ENCODE measurements at places on chromosomes 3 and 15.

- no peak for DNase-seq
Observed at GRCh38 chr15:86062646-86063243, 16.9 kb upstream of the AGBL1 start.

GRCh38 chr3:138297059-138297607, 32.5 kb downstream of the NME9 start:
- no peak for DNase-seq

GRCh38 chr3:26452363-26452762, 170.2 kb upstream of the LRRC3B start:
- no peak for DNase-seq

DNA sequence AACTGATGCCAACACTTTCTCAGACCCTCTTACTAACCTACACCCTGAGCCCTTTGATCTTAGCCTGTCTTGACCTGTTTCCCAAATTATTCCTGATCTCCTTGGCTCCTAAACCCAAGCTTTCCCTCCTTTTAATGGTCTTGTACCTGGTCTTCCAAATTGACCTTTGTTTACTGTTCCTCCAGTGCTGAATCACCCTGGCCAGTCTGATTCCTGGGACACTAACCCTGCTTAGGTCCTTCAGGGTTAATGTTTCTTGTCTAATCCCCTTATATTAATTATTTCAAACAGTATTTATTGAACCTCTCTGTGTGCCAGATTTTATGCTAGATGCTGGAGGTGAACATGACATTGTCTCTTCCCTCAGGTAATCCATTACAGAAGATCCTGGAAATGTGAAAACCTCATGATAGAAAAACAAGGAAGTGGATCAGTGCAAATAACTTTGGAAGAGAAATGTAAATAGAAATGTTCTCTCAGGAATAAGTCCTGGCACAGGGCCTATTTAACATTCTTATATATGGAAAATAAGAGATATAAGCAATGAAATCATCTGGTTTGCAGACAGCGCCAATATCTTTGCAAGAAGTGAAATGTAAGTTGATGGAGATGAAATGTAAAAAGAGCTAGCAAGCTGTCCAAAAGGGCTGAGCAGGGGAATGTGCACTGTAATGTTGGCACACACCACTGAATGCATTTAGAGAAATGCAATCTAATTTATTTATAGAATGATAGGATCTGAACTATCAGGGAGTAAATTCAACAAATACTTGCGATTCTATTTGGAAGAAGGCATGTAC, 20.7 kb downstream of the HGD start:
- DNase-seq: no peak

- no peak for DNase-seq
Observed at GRCh38 chr15:79132770-79133169, 42.2 kb upstream of the RASGRF1 start.

- DNase-seq: no peak
Observed at GRCh38 chr3:184239221-184239620, 9.5 kb downstream of the ALG3 start.

- no peak for DNase-seq
Observed at GRCh38 chr3:37494216-37494615, 319.8 kb upstream of the LRRFIP2 start.

DNA sequence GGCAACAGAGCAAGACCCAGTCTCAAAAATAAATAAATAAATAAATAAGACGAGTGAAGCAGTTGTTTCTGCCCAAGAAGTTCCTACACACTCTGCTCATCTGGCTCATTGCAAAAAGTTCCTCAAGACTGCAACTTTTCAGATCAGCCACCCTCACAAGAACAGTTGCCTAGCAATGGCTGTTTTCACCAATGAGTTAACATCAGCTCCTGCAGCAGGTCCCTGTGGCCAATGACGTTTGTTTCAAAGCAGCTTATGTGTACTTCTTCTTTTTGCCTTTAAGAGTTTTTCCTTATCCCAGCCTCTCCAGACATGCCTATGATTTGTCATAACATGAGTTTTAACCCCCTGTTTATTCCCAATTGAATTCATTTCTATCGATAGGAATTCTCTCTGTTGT, 118.4 kb upstream of the SPRED1 start:
- DNase-seq: no peak

DNA sequence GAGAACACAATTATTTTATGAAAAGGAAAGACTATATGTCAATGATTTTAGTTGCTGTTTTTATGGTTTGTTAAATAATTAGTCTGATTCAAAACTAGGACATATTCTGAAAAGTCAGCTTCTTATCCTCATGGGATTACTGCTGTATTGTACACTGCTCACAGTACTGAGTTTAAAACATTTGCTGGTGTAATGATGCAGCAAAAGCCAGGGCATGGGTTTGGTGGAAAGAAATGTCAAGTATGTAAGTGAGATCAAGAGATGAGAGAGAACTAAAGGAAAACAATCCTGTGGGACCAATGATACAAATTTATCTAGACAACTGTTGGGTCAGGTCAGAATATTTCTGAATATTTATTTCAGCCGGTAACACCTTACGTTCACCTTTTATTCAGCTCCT, 210.1 kb upstream of the ARHGEF26 start:
- DNase-seq: no peak

DNA sequence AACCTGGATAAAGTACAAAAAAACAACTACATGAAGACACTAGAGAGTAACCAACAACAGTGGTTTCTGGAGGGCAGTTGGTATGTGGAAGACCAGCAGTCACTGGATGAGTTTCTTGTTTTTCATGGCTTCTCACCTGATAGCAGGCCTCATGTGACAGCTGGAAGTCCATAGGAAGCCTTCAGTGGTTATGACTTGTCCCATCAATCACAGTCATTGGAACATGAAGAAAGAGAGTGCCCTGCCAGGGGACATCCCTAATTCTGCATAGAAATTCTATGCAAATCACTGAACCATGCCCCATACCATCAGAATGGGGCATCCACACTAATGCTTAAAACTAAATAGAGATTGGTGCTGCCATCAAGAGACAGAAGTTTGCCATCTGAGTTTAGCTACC, 81.6 kb downstream of the AKAP13 start:
- DNase-seq: no peak

- no peak for DNase-seq
Observed at GRCh38 chr15:42315521-42315920, 42.3 kb upstream of the TMEM87A start.

- DNase-seq: no peak
Observed at GRCh38 chr3:189507856-189508255, 123.3 kb upstream of the TP63 start.

DNA sequence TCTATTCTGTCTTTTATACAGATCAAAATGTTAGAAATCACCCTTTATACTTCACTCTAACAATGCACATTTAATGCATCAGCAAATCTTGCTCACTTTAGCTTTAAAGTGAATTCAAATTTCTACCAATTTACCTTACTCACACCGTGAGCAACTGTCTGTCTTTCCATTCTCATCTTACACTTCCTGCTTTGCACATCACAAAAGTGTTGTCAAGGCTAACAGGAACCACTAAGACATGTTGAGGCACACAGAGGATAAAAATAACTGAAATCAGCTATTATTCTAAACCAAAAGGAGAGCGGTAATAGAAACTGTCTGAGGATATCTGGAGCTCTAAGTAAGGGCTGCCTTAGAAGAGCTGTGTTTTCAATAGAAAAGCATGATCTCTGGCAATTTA, 519.9 kb downstream of the ZBBX start:
- DNase-seq: no peak

DNA sequence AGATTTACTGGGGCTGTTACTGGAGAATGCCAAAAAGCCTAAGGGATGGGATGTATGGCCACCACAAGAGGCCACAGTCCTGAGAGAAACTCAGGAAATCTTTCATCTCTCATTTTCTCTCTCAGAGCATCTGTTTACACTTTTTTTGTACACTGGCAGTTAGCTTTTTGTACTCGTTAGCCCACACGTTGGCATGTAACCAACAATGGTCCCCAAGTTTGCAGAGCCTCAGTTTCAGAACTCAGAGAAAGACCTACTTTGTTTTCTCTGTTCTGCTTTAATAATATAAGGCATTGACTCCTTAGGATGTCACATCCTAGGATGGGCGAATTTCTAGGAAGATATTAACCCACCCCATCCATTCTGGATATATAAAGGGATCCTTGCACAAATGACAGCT, 183.5 kb downstream of the SUCNR1 start:
- no peak for DNase-seq

DNA sequence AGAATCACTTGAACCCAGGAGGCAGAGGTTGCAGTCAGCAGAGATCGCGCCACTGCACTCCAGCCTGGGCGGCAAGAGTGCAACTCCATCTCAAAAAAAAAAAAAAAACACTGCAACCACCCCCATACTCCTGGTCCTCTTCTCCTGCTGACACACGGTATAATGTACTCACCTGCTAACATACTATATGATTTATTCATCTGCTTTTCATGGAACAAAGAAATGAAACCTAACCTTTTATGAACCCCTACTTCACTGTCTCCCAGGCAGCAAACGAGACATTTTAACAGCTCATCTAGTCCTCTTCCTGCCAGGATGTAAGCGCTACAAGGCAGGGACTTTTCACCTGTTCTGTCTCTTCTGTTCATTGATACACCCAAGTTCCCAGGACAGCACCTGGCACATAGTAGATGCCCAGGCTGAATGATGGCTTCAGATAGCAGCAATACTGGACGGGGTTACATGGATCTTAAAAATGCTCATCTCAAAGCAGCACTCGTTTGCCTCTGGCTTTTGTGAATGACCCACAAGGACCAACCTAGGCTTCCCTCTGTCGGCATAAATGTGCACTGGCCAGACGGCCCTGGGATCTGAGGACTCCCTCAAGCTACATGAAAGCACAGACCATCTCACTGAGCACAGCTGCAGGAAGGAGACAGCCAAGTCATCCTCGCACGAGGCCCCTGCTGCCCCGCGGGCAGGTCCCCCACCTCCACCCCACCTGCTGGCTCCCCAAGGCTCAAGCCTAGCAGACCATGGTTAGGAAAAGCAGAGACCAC, 20.3 kb downstream of the XXYLT1 start:
- no peak for DNase-seq

DNA sequence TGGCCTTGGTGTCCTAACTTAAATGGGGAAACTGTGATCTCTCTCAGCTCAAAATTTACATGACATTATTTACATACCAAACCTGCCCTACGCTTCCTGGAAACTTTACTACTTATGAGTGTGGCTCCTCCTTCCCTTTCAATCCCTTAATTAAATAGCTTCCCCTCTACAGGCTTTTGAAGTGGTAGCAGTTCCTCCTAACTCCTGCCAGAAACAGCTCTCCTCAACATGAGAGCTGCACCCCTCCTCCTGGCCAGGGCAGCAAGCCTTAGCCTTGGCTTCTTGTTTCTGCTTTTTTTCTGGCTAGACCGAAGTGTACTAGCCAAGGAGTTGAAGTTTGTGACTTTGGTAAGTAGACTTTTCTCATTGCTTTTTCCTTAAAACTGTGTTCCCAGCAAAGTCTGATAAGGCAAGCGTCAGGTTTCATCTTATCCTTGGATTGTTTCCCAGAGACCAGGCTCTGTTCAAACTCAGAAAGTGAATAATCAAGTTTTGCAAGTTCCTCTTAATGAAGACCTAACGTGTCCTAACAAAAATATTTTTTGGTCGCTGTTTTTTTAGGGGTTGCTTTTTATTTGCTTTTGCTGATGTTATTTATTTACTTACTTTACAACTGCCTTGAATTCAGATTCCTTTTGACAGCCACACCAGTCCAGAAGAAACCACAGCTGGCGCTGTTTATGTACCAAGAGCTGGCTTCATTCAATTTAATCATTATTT, at the start of gene ACP3:
TSS of gene ACP3 (plus strand) at position 179 of the 720 bp plus-strand sequence. CDS start at position 229, 50 bp downstream.
- no peak for DNase-seq

All from CD4-positive, alpha-beta memory T cell (primary cell).